GM12864 (cell line): ENCODE measurements at places on chromosomes 16 and 17.

DNA sequence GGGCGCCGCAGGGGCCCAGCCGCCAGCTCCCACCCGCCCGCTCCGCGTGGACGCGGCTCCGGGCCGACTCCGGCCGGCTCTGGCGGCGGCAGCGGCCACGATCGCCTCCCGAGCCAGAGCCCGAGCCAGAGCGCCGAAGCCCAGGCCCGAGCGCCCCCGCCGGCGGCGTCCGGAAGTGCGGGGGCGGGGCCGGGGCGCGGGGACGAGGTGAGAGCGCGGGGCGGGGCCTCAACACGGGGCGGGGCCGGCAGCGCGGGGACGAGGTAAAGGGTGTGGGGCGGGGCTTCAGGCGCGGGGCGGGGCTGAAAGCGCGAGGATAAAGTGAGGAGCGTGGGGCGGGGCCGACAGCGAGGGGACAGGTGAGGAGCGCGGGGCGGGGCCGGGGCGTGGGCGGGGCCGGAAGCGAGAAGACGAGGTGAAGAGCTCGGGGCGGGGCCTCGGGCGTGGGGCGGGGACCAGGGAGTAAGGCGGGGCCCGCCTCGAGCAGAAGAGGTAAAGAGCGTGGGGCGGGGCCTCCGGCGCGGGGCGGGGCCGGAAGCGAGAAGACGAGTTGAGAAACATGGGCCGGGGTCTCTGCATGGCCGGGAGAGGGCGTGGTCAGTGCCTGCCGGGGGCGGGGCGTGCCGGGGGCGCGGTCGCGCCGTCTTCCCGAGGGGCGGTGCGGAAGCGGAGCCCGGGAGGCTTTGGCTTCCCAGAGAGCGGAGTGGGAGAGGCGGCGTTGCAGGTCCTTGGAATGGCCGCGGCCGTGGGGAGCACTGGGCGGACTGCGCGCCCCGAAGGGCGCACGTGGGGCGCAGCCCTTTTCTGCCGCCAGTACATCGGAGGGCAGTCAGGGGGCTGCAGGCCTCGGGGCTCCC, at the start of gene AXIN1:
Gene AXIN1, minus strand, starts transcription at position 177 of the 857 bp plus-strand sequence. CDS start 5,698 bp downstream, outside the sequence.
- peak; percentile 85 for DNase-seq

- DNase-seq, result no peak
These were observed 286.1 kb upstream of the PMFBP1 start for GRCh38 chr16:72458035-72458434.

DNA sequence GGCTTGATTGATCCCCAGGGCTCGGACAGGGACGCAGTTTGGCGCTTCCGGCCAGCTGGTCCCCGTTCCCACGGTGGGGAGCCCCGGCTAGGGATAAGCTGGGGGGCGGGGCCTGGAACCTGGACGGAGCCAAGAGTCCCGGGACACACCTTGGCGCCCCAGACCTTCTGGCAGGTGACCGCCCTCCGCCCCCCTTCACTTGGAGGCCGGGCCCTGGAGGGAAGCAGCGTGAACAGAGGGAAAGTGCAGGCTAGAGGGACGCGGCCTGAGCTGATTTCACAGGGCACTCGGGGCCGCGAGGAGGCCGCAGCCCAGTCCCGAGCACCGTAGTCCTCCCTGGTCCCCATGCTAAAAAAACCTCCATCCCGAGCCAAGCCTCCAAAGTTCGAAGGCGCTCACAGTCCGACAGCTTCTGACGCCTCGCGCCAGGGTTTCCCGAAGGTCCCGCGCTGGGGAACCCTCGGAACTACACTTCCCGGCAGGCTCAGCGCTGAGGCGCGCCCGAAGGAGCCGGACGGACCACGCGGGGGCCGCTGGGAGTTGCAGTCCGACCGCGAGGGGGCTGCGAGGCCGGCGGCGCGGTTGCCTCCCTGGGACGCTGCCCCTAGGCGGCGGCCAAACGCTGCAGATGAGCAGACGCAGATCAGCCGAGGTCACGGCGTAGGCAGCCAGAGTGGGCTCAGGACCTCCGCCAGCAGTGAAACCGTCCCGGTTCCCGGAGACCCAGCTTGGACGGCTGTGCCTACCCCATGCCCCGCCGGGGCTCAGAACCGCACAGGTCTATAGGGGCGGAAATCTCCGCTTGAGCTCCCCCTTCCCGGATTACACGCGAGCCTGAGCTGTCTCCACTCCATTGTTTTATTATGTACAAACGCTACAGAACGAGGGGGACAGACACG, at the start of gene TBX6:
Gene TBX6, minus strand, starts transcription at position 451 of the 899 bp plus-strand sequence. CDS start 731 bp downstream, outside the sequence.
- DNase-seq, result peak; percentile 65

- no peak for DNase-seq
These were observed 4.9 kb downstream of the POLG2 start for GRCh38 chr17:64491994-64492393.
